Gastrocnemius medialis (tissue), 4 donors: ENCODE measurements at places on chromosomes 2 and 18. TPM values are rescaled to one million over a fixed set of nuclear protein-coding genes. Genes with fewer than 3 reads are reported as not detected.
A peak's percentile ranks its signal among the peaks of the same experiment; 100 is the strongest.

DNA sequence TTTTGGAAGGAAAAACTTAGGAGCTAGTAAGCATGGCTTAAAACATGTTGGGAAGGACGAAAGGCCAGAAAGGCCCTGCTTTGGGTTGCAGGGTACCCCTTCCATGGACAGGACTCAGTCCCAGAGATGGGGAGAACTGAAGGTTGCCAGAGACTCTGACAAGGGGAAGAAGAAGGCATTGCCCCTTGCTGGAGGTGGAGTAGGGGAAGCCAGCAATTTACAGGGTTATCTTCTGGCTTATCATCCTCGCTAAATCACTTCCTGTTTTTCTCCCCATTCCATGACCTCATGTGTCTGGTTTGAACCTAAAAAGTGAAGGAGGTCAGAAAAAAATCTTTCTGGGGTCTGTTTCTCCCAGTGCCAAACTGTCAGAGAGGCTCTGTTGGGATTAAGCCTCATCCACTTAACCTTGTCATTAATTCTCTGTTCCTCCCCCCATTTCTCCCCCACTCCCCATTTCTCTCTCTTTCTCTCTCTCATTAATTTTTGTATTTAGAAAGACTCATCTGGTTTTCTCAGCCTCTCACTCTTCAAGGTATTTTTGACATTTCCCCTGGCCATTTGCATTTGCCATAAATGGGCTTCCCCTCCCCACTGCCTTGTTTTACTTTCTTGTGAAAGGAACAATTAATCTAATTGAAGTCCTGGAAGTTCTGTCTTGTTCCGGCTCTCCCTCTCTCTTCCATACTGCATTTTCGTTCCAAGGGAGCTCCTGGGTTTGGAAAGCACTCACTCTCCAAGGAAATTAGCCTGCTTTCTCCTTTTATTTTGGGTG is 17.4 kb downstream of the NRP2 start:
- no peak for DNase-seq

DNA sequence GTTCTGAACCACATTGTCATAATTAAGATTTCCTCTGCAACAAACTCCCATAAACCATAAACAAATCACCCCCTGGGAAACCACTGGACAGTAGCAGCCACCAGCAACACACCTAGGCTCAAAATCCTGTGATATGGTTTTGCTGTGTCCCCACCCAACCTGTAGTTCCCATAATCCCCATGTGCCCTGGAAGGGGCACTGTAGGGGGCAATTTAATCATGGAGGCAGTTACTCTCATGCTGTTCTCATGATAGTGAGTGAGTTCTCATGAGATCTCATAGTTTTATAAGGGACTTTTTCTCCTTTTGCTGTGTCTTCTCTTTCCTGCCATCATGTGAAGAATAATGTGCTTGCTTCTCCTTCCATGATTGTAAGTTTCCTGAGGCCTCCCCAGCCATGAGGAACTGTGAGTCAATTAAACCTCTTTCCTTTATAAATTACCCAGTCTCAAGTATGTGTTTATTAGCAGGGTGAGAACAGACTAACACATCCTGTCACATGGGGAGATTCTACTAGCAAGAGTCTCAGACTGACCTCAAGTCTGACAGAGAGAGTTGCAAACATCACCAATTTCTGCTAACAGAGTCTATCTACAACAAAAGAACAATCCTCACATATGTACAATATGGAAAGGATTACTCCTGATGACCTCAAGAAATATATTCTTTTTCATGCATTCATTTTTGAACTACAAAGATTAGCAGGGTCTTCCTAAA is 182.6 kb downstream of the GRB14 start:
- DNase-seq = no peak

DNA sequence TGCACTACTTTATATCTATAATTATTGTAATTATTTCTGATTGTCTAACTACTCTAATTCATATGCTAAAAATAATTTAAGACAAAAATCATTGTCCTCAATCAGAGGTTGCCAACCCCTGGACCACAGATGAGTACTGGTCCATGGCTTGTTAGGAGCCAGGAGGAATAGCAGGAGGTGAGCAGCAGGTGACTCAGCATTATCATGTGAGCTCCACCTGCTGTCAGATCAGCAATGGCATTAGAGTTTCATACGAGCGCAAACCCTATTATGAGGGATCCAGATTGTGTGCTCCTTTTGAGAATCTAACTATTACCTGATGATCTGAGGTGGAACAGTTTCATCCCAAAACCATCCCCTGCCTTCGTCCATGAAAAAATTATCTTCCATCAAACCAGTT is 1434.4 kb downstream of the LRP1B start:
- no peak for DNase-seq

- DNase-seq = peak; percentile 93
Observed at GRCh38 chr2:26723991-26724750, 31.6 kb downstream of the KCNK3 start.

DNA sequence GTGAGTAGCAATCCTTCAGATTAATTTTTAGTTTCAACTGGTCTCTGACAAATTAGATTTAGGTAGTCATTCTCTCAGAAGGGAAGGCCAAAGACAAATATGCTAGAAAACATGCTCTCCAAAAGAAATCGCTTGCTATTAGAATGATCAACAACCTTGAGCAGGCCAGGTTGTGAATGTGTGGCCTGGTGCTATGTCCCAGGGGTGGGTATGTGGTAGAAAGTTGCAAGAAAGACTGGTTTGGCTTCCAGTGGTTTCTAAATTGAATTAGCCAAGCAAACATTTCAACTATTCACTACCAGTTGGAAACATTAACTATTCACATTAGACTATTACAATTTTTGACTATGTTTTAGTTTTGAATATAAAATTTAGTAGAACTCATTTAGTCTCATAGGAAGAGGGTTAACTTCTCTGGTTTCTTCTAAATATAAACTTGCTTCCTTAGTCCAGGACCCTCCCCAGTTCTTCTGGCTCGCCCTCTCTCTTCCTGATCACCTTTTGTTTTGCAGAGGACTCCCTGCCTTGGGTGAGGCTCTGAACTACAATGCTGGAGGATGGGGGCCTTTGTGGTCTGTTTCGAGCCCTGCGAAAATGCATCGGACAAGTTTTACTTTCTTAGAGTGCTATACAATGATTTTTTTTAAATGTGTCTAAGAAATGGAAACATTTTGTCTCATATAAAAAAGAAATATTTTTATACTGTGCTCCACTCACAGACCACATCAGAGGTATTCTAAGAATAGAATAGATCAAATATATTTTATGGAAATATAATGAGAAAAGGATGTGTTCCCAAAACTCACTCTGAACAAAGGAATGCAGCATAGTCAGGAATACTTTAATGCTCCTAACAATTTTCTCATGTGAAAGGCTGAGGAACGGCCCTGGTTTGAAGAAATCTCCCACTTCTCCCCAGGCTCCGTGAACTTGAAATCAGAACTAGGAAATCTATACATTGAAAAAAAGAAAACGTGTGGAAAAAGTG is 375.0 kb upstream of the ZEB2 start:
- DNase-seq = no peak

SMYD1 gene
- total RNA-seq = 107 TPM

NETO1 gene
- total RNA-seq = not detected

IMPA2 gene
- 262 TPM for total RNA-seq

RBM44 gene
- total RNA-seq = 0.51 TPM
